Brain pericyte (primary cell): ENCODE measurements at places on chromosomes 6 and 20.

DNA sequence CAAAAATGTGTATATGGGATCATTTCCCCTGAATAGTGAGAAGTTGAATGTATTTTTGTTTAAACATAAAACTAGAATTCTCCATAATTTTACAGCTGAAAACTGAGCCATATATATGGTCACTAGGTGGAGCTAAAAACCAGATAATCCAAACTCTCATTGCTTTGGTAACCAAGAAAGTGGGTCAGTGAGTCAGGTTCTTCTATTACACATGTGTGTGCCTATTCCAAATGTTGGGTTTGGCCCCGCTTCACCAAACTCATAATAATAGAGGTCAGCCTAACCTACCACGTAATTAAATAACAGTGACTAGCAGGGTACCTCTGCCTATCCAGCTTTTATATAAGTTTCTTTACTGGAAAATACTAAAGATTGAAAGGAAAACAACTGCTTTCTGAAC, 19.3 kb upstream of the RNGTT start:
- DNase-seq: peak; percentile 12

DNA sequence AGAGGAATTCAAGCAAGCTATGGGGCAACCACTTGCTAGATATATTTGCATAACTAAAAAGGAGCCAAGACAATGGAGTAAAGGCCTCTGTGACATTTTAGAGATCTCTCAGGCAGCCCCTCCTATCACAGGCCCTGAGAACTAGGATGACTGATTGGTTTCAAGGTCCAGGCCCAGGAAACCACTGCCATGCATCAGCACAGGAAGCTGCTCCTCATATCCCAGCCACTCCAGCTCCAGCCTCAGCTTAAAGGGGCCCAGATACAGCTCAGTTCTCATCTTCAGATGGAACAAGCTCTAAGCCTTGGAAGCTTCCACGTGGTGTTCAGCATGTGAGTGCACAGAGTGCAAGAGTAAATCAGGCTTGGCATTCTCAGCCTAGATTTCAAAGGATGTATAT, 21.1 kb upstream of the THBS2 start:
- DNase-seq: no peak

GRCh38 chr20:50283922-50284810, 93.5 kb downstream of the CEBPB start:
- no peak for DNase-seq

GRCh38 chr6:2476376-2476775, 231.0 kb upstream of the GMDS start:
- no peak for DNase-seq

GRCh38 chr6:115524821-115525220, 535.9 kb downstream of the FRK start:
- no peak for DNase-seq

DNA sequence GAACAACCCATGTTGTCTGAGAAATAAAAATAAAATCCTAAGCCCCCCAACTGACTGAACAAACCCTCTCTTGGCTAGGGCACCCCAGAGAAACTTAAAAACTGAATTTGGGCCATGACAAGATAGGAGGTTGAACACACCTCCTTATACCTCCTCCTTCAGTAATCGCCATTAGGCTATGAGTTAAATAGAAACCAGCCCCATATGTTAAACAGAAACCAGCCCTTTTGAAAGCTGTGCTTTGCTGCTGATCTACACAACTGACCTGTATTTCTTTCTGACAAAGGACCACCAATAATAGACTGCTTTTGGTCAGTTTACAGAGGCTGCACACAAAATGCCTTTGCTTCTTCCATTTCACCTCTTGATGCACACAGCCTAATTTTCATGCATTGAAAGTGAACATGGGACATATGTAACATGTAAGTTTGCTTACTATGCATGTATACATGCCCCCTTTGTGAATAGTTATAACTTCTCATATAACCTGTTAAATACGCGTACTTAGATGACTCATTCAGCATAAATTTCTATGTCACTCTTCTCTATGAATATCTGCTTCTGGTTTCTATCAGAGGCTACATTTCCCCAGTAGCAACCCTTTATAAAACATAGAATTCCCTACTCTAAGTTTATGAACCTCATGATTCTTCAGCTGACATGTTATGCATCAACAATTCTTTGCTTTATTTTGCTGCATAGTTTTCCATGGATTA, 462.9 kb downstream of the COL12A1 start:
- DNase-seq: no peak

DNA sequence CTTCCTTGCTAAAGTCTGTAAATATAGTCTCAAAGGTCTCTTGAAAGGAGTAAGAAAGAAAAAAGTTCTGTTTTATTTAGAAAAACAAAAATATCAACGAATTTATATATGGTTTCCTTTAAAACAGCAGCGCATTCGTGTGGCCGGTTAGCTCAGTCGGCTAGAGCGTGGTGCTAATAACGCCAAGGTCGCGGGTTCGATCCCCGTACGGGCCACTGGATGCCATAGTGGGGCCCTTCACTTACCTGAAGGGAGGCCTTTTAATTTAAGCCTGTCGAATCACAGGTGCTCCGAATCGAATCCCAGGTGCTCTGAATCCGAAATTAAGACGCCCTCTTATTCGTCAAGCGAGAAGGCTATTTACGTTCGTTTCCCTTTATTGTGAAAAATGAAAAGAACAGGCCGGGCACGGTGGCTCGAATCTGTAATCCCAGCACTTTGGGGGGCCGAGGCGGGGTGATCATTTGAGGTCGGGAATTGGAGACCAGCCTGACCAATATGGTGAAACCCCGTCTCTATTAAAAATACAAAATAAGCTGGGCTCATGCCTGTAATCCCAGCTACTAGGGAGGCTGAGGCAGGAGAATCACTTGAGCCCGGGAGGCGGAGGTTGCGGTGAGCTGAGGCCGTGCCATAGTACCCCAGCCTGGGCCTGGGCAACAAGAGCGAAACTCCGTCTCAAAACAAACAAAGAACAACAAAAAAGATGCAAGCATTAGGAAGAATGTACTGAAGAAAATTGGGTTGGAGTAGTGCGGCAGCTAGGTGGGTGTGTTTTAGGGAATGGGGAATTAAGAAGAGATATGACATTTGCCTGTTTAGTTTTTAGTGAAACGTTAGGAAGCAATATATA, 195.8 kb upstream of the ZNF184 start:
- DNase-seq: no peak

GRCh38 chr6:25166955-25167748, 112.0 kb upstream of the CARMIL1 start:
- no peak for DNase-seq

DNA sequence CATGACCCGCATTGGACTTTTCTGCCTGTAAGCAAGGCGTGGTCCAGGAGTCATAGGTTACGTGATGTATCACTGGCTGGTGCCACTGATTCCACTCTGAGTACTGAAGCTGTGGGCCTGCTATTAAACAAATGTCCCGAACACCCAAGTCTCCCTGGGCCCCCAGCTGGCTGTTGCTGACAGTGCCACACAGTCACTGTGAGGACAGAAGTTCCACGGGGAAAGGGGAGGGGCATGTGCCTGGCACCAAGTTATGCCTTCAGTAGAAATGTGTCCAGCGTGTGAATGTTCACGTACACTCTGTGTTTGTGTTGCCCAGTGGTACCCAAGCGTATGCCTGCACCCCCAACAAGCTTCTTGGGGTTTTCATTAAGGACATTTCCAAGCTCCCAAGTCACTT, 171.4 kb upstream of the QKI start:
- DNase-seq: no peak
